Cerebellum (tissue), 4 donors: ENCODE measurements at places on chromosomes 13 and 19.
A peak's percentile ranks its signal among the peaks of the same experiment; 100 is the strongest.

DNA sequence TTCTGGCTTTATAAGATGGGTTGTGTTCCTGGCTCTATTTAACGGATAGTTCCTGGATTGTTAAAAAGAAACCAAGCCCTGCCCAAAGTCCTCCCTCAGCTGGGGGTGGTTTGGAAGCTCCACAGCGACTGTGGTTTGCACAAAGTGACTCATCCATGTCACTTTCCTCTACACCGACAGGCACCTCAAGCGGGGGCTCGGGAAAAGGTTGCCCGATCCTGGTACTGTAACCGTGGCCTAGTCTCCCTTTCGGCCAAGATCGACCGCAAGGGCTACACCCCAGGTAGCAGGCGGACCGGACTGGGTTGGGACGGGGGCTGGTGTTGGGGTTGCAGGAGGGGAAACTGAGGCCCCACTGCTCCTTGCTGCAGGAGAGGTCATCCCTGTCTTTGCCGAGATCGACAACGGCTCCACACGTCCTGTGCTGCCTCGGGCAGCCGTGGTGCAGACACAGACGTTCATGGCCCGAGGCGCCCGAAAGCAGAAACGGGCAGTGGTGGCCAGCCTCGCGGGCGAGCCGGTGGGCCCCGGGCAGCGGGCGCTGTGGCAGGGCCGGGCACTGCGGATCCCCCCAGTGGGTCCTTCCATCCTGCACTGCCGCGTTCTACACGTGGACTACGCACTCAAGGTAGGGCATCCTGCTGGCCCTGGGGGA, 1.6 kb downstream of the ARRDC2 start:
- DNase-seq = no peak

DNA sequence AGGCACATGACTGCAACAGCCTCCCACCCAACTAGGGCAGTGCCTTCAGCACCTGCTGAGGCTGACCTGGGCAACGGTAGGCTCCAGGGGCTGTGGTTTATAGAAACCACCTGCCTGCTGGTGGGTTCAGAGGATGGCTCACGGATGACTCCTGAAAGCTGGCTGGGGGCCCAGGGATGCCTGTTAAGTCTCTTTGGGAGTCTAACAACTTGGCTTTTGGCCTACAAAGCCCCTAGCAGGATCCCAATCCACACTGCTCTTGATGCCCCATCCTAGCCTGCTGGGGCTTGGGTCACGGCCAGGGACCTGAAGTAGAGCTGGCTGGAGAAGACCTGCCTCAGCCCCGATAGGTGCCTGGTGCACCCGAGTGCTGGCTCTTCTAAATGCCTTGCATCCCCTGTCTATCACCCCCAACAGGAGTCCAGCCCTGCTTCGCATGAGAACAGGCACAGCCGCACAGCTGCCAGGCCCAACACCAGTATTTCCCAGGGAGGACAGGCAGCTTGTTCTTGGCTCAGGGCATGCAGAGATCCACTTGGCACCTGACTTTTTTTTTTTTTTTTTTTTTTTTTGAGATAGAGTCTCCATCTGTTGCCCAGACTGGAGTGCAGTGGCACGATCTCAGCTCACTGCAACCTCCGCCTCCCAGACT, 9.1 kb upstream of the EPHX3 start:
- DNase-seq = peak; percentile 44

DNA sequence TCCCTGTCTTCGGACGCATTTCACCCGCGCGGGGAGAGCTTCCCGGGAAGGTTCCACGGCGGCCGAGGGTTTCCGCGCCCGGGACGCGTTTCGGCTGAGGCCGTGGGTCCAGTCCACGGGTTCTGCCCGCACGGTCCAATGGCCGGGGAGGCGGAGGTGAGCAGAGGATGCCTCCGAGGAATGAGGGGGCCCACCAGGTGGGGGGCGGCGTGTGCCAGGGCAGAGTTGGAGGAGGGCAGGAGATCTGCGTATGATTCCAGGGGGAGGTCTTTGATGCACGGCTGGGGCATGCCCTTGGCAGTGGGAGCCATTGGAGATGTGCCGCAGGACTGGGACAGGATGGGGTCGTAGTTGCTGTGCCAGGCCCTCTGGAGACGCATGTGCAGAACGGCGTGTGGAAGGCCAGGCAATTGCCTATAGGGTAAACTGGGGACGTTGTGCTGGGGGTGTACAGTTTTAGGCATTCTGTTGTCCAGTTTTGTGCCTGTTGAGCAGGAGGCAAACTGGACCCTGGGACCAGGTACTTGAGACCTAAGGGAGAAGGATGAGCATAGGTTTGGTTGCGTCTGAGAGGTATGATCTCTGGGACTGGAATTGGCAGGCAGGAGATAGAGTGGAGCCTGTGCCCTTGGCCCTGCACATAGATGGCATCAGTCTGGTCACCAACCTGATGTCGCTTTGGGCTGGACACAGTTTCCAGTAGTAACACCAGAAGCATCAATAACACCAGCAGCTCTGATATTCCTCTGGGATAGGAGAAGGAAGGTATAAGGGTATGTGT, 751 bp downstream of the ZNF584 start:
- DNase-seq = no peak

DNA sequence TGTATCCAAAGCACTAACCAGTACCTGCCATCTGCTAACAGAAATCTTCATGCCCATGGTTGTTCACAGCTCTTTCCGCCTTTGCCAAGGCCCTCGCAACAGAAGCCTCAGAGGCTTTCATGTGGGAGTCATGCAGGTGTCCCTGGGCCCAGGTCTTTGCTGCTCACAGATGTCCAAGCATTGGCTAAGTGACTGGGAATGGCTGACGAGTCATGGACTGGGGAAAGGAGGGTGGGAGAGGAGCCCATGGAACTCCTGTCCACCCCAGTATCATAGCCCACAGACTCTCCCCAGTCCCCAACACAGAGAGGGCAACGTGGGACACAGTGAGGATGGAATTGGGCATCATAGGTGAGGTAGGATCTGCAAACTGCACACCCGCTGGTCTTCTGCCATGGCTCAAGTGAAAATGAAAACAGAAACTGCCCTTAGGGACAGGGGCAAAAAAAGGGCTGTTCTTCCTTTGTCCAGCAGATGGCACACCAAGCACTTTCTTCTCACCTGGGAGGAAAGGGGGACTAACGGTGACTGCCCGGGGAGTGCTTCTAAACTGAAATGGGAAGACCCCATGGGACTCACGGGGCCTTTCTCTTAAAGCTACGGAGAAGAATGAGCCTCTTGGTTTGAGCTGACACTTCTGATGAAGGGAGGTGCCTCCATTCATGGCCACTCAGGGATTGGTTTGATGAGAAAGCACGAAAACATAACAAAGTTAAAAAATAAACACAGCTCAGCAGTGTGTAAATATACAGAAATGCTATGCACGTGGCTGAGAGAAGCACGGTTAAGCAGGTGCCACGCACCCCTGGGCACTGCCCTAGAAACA, 11.1 kb upstream of the DHRS12 start:
- peak; percentile 67 for DNase-seq

DNA sequence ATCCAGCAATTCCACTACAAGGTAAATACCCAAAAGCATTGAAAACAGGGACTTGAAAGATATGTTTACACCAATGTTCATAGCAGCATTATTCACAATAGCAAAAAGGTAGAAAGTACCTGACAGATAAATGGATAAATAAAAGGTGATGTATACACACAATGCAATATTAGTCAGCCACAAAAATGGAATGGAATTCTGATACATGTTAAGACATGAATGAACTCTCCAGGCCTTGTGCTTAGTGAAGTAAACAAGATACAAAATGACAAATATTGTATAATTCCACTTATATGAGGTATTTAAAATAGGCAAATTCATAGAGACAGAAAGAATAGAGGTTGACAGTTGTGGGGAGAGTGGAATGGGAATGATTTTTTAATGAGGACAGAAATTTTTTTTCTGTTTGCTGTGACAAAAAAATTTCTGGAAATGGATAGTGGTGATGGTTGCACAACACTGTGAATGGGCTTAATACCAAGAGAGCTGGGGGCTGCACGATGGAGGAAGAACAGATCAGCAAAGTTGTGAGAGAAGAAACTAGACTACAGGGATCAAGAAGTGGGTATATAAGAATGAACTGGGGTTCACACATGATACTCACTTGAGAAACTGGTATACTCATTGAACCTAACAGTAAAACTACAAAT, 137.2 kb downstream of the MZT1 start:
- no peak for DNase-seq

DNA sequence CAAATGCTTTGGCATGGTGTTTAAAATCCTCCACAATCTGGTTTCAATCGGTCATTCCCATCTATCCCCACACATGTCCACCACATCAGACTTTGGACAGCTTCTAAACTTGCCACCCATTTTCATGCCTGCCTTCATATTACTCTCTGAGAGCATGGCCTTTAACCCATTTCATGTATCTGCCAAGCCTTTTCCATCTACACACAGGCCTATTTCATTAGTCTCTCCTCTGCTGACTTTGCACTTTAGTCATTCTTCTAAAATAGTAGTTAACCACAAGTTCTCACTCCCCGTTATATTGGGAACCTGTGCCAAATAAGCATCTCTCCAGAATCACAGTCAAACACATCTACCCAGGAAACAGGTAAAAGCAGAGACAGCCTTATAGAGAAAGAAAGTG, 142.2 kb downstream of the MZT1 start:
- DNase-seq = no peak

GRCh38 chr19:5288347-5288739, 52.3 kb downstream of the PTPRS start:
- DNase-seq = no peak

- no peak for DNase-seq
Observed at GRCh38 chr13:45296259-45296658, 44.7 kb downstream of the TPT1 start.

DNA sequence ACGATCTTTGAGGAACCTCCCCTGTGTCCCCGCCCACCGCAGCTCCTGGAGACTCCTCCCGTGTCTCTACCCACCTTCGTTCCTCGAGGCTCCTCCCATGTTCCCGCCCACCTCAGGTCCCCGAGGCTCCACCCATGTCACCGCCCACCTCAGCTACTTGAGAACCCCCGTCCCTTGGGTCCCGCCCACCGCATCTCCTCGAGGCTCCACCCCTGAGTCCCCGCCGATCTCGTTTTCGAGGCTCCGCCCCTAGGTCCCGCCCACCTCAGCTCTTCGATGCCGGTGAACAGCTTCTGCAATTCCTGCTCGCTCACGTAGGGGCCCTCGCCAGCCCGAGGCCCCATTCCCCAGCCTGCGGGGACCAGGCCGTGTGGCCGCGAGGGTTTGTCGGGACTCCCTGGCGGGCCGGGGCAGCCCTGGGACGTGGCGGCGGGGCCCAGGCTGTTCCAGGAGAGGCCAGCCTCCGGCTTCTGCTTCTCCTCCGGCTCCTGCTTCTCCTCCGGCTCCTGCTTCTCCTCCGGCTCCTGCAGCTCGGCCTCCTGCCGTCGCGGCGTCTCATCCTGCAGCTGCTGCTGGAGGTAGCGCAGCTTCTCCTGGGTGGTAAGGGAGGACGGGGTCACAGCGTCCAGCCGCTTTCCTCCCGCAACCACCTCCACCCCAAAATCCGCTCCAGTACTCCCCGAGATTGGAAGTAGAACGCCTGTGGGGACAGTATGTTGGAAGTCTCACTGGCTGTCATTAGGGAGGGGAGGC, 16.7 kb downstream of the TSKS start:
- DNase-seq = peak; percentile 71

GRCh38 chr13:113630296-113630695, 27.7 kb downstream of the ATP4B start:
- DNase-seq = no peak

DNA sequence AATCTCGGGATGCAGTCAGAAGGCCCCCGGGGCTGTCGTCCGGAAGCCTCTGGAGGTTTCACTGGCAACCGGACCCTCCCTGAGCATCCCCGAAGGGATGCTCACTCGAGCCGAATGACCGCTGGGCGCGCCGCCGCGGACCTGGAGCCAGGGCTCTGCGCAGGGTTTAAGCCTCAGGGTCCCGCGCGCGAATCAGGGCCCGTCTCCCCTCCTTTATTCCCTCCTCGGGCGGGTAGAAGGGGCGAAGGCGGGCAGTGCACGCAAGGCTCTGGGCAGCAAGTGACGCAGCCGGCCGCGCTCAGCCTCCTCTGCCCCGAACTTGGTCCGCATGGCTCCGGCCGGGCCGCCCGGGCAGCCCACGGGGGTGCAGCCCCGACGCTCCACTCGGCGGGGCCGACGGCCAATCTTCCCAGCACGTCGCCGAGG, 572 bp downstream of the SHISA2 start:
- no peak for DNase-seq

DNA sequence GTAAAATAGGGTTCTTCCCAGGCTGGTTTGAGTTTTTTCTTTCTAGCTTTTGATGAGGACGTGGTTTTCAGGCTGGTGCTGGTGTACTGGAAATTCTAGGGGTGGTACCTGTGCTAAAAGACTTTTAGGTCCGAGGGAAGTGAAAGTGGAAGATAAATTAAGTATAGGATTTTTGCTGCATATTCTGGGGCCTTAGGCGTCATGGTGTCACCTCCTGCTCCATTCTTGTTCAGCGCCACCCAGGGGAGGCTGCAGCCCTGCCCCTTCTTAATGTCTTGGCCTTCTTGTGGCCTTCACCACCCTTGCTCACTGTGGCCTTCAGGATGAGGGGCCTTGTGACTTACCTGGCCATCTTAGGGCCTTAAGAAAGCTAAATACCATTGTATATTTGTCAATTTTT, 12.4 kb downstream of the ZNF552 start:
- DNase-seq = no peak
